ENCODE measurements at places on chromosomes 12 and 14. TPM values are rescaled to one million over a fixed set of nuclear protein-coding genes. Genes with fewer than 3 reads are reported as not detected.

Gene PSME1
- 171 TPM for total RNA-seq

Gene GLS2
- total RNA-seq: 5.5 TPM

Gene MYO1H
- 0.64 TPM for total RNA-seq

DNA sequence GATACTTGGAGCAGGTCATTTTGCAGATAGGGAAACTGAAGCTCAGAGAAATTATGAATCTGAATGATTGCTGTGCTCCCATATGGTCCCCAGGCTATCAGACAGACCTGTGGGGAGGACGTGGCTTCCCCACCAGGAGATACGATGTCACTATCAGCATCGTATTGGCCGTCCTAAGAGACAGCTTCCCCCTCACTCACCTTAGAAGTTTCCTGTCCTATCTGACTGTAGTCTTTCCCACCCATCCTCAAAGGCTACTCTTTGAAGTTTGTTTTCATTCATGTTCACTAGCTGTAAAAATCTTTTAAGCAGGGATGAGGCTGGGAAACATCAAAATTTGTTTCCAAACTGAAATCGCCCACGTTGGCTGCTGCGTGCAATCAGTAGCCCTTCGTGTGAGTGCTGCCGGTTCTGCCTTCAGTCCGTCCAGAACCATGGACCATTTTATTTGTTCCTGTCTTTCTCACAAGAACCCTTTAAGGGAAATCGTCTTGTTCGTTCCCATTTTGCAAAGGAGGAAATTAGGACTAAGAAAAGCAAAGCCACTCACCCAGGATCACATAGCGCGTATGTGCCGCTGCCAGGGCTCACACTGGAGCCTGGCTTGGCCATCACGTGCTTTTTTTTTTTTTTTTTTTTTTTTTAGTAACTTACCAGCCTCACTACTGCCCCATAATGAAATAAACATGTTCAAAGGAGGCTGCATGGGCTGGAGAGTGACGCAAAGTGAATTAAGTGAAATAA lies 1.0 kb upstream of the KDM2B start:
- peaks cover 45% of the 10 kb centered on the region for H3K4me1 ChIP-seq
- H3K27ac ChIP-seq: peak overlapping the region; percentile 87
- H3K27me3 ChIP-seq: no peaks in the 10 kb centered on the region
- peak overlapping the region; percentile 71 for H3K4me3 ChIP-seq
- H3K36me3 ChIP-seq: no peaks in the 10 kb centered on the region
- no peak for DNase-seq

Gene SERPINA4
- not detected for total RNA-seq

- peaks cover 62% of the 10 kb centered on the region for H3K36me3 ChIP-seq
- no peak overlapping the region for H3K4me3 ChIP-seq
These were observed 58.0 kb downstream of the TRAFD1 start for GRCh38 chr12:112183141-112184021.

Gene CPM
- 165 TPM for total RNA-seq

Gene GLIPR1L2
- 1.1 TPM for total RNA-seq

DNA sequence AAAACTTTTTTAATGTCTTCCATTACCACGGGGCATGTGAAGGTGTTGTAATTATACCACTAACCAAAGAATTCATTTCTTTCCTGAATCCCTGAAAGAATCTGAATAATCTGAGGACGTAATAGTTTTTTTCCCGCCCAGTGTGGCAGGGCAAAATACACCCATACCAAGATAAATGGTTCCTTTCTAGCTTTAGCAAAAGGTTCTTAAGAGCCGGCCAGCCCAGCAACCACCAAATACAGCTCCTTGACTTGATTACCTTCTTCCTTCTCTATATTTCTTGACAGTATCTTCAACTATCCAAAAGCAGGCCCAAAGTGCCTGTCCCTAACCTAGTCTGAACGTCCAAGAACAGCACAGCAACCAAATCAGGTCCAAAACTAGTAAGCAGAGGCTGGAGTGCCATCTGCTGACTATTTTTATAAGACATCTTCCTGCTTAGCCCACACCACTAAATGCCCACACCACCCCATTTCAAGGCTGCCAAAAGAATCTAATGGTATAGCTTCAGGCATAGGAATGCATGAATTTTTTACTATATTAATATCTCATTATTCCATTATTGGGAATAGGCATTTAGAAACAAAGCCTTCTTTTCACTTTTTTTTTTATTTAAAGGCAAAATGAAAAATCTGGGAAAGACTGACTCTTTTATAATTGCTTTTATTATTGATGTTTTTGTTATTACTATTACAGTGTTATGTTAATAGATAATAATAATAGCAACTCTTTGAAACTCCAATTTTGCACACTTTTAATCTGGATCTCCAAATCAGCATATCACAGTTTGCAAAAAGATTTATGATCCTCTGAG lies 524.4 kb downstream of the MED13L start:
- no peak overlapping the region for H3K4me3 ChIP-seq
- H3K36me3 ChIP-seq: no peaks in the 10 kb centered on the region
- H3K27ac ChIP-seq: no peak overlapping the region
- peaks cover 10% of the 10 kb centered on the region for H3K27me3 ChIP-seq
- H3K4me1 ChIP-seq: peaks cover 12% of the 10 kb centered on the region
- no peak for DNase-seq

GRCh38 chr12:99809909-99810308 lies 162.4 kb downstream of the GARIN6 start:
- no peaks in the 10 kb centered on the region for H3K36me3 ChIP-seq
- no peak overlapping the region for H3K4me3 ChIP-seq

Gene POC1B
- 15.8 TPM for total RNA-seq

- H3K27ac ChIP-seq: no peak overlapping the region
- no peaks in the 10 kb centered on the region for H3K27me3 ChIP-seq
- H3K4me3 ChIP-seq: no peak overlapping the region
- no peaks in the 10 kb centered on the region for H3K4me1 ChIP-seq
These were observed 192.8 kb downstream of the BCL11B start for GRCh38 chr14:99079061-99079727.

DNA sequence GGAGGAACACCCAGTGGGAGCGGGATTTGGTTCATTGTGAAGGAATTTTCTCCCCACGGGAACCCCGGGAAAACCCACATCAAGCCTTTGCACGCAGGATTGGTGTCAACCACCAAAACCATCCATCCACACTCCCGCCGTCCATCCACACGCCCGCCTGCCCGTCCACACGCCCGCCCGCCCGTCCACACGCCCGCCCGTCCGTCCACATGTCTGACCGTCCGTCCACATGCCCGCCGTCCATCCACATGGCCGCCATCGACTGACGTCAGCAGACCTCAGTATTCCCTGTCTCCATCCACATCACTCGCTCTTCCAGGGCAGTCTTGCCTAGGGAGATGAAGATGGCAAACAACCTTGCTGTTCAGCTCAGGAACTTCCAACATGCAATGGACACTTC lies 6.7 kb upstream of the GPR132 start:
- H3K27me3 ChIP-seq: no peaks in the 10 kb centered on the region
- DNase-seq: no peak
- no peak overlapping the region for H3K4me3 ChIP-seq
- H3K4me1 ChIP-seq: peaks cover 23% of the 10 kb centered on the region

- H3K4me1 ChIP-seq: no peaks in the 10 kb centered on the region
- H3K27me3 ChIP-seq: no peaks in the 10 kb centered on the region
- H3K27ac ChIP-seq: no peak overlapping the region
- H3K36me3 ChIP-seq: no peaks in the 10 kb centered on the region
- no peak overlapping the region for H3K4me3 ChIP-seq
These were observed 177.3 kb upstream of the BMP4 start for GRCh38 chr14:54133896-54134295.

Gene BDKRB1
- total RNA-seq: not detected

Gene A2M
- total RNA-seq: 2,772 TPM

- H3K4me3 ChIP-seq: no peak overlapping the region
- DNase-seq: no peak
- H3K36me3 ChIP-seq: no peaks in the 10 kb centered on the region
- no peaks in the 10 kb centered on the region for H3K27me3 ChIP-seq
- no peak overlapping the region for H3K27ac ChIP-seq
These were observed 169.2 kb downstream of the SLC41A2 start for GRCh38 chr12:104788840-104789271.

Gene BIN2
- total RNA-seq: 26.1 TPM
